ENCODE measurements at places on chromosomes 6 and 20. TPM values are rescaled to one million over a fixed set of nuclear protein-coding genes. Genes with fewer than 3 reads are reported as not detected.

DNA sequence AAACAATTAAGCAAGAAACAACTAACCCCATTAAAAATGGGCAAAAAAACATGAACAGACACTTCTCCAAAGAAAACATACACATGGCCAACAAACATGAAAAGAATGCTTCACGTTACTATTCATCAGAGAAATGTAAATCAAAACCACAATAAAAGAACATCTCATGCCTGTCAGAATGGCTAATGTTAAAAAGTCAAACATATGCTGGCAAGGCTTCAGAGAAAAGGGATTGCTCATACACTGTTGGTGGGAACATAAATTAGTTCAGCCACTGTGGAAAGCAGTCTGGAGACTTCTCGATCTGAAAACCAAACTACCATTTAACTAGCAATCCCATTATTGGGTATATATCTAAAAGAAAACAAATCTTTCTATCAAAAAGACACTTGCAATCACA is 217.5 kb downstream of the TINAG start:
- H3K4me1 ChIP-seq: no peaks in the 10 kb centered on the region
- H3K4me3 ChIP-seq: no peak overlapping the region
- no peak for DNase-seq

GRCh38 chr6:7821426-7821825 is 89.2 kb downstream of the TXNDC5 start:
- H3K36me3 ChIP-seq: no peaks in the 10 kb centered on the region
- H3K4me3 ChIP-seq: no peak overlapping the region
- no peak for DNase-seq
- no peaks in the 10 kb centered on the region for H3K27me3 ChIP-seq

DNA sequence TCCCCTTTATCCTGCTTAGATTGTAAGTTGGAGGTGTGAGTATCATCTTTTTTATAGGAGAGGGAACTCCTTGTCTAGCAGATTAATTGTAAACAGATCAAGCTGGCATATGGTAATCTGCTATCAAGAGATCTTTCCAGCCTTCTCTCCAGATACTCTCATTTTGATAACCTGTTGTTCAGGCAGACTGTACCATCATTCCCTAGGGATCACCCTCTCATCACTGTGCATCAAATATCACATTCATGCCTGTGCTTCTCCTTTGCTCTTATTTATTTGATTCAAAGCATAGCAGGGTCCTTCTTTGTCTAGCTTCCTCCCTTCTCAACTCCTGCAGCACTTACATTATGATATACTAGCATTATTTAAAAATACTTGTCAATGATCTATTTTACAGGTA is 73.8 kb downstream of the LRRC1 start:
- no peaks in the 10 kb centered on the region for H3K4me1 ChIP-seq
- H3K27ac ChIP-seq: no peak overlapping the region
- DNase-seq: no peak
- no peak overlapping the region for H3K4me3 ChIP-seq
- H3K36me3 ChIP-seq: no peaks in the 10 kb centered on the region

GRCh38 chr6:135362124-135362523 is 135.4 kb downstream of the AHI1 start:
- H3K4me3 ChIP-seq: no peak overlapping the region
- no peaks in the 10 kb centered on the region for H3K4me1 ChIP-seq
- no peak overlapping the region for H3K27ac ChIP-seq
- no peak for DNase-seq

GRCh38 chr20:33578510-33578909 is 83.6 kb upstream of the C20orf144 start:
- no peak overlapping the region for H3K27ac ChIP-seq
- no peak overlapping the region for H3K4me3 ChIP-seq
- peaks cover 3% of the 10 kb centered on the region for H3K4me1 ChIP-seq

- no peaks in the 10 kb centered on the region for H3K4me1 ChIP-seq
- no peaks in the 10 kb centered on the region for H3K36me3 ChIP-seq
- DNase-seq: no peak
- no peak overlapping the region for H3K27ac ChIP-seq
- H3K27me3 ChIP-seq: no peaks in the 10 kb centered on the region
Observed at GRCh38 chr6:151948002-151948743, 140.7 kb downstream of the ESR1 start.

DNA sequence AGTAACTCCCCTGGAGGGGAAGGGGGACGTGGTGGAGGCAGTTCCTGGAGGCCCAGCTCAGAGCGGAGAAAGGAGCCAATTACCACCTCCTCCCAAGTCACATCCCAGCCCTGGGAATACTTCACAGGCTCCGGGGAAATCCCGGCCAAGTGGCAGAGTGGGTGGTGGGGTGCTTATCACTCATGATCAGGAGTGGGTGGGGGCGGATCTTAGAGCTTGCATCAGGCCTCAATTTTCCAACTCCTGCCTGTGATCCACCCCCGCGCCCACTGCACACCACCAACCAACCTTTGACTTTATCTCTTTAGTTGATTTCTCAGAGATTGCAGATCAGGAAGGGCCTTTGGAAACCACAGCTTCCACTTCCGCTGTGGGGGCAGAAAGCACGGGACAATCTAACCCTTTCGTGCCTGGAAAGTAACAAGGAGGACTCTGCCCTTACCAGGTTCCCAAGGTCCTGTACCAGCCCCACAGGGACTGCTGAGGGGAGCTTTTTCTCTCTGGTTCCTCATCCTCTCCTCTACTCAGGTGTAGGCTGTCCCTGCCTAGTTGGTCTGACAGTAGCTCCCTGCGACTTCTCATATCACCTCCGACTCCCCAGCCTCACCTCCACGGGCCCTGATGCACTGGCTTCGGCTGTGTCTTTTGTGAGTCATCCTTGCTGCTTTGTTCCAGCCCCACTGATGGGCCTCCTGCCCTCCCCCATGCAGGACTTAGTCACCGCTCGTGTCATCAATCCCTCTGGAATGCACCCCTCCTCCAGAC is 24.9 kb upstream of the IER3 start:
- H3K4me1 ChIP-seq: peaks cover 16% of the 10 kb centered on the region
- H3K27ac ChIP-seq: peak overlapping the region; percentile 80
- no peak for DNase-seq
- no peaks in the 10 kb centered on the region for H3K36me3 ChIP-seq
- no peaks in the 10 kb centered on the region for H3K27me3 ChIP-seq

DNA sequence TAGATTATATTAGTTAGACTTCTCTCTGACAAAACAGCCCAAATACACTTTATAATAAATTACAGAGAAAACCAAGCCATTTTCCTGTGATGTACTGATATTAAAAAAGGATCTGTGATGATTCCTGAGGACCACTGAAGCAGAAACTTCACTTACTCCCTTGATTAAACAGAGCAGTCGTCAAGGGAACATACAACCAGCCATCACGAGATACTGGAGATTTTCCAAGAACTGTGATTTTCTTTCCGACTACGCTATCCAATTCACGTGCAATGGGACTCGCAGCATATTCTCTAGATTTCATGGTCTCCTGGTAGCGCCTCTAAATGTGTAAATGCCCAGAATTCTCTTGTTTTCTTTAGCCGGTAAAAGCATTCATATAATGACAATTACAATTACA is 377.4 kb downstream of the PHF3 start:
- no peaks in the 10 kb centered on the region for H3K36me3 ChIP-seq
- H3K27me3 ChIP-seq: no peaks in the 10 kb centered on the region
- no peak overlapping the region for H3K27ac ChIP-seq
- DNase-seq: peak; percentile 61
- H3K4me3 ChIP-seq: no peak overlapping the region
- no peaks in the 10 kb centered on the region for H3K4me1 ChIP-seq

DNA sequence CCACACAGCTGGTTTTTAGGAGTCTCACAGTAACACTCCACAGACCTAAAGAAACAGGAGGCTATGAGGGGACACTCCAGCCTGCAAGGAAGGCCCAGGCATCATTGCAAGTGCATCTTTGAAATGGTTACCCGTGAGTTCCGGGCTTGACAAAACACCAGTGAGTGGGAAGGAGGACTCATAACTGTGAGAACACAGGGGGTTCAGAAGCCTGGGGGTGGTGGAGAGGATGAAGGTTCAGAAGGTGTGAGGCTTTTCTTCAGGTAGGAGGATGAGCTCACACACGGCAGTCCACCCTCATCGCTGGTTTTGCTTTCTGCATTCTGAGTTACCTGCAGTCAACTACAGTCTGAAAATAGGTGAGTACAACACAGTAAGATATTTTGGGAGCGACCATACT is 39.9 kb downstream of the MAP7 start:
- DNase-seq: no peak
- H3K4me1 ChIP-seq: no peaks in the 10 kb centered on the region
- no peaks in the 10 kb centered on the region for H3K36me3 ChIP-seq
- H3K4me3 ChIP-seq: no peak overlapping the region
- no peak overlapping the region for H3K27ac ChIP-seq
- H3K27me3 ChIP-seq: no peaks in the 10 kb centered on the region

DNA sequence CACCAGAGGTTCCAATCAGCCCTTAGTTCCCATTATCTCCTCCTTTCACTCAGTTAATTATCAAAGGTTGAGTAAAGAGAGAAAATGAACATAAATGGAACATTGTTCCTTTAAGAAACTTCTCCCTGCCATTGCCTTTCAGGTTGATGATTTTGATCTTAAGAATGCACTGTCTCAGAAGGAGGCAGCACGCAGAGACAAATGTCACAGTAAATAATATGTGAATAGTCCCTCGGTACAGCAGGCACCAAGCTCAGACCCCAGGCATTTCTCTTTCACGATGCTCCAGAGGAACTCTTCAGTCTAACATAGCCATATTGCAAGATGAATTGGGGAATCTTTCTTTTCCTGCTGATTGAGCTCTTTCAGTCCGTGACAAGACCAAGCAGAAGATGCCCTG is 435.3 kb upstream of the SPTLC3 start:
- no peak overlapping the region for H3K4me3 ChIP-seq
- no peak overlapping the region for H3K27ac ChIP-seq
- DNase-seq: no peak
- H3K4me1 ChIP-seq: no peaks in the 10 kb centered on the region
- H3K27me3 ChIP-seq: no peaks in the 10 kb centered on the region

DNA sequence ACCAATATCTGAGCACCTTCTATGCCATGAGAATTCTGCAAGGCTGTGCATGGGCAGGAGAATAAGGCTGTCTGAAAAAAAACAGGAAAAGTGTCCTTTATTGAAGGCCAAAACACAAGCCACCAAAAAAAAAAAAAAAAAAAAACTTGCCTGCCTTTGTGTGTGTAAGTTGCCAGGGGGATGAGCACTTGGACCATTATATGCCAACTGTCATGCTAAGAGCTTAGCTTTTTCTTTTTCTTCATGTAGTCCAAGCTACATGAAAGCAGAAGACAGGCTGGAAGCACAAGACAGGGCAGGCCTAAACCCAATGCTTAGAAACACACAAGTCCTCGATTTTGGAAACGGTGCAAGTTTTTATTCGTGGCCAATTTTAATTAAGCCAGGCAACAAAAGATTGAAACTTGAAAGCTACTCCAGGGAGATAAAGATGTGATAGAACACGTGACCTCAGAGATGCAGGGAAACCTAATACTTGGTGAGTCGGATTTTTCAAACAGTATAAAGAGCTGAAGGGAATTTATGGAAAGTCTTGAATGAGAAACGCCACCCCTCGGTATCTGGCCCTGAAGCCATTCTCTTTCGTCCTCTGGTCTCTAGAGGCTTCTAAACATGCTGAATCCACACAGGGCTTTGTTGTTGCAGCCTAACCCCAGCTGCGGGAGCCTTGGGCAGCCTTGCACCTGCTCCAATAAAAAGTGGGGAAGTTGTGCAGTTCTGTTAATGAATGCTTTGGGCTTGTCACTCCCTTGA is 8.6 kb downstream of the BMP7 start:
- no peak for DNase-seq
- H3K4me1 ChIP-seq: no peaks in the 10 kb centered on the region

DNA sequence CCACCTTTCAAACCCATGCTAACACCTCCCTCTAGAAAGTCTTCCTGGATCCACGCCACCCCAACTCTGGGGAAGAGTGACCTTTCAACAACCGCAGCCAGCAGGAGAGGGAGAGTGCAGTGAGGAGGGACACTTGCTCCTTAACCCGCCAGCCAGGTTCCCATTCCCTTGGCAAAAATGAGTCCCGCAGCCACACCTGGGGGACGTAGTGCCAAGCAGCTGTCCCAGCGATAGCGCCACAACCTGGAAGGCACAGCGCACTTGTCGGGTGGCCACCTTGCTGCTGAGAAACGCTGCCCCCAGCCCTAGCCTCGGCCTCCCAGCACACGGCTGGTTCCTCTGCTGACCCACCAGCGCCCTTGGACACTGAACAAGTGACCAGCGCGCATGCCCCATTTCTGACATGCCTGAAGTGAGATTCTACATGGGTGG is 119.3 kb downstream of the JPH2 start:
- H3K4me3 ChIP-seq: no peak overlapping the region
- H3K36me3 ChIP-seq: no peaks in the 10 kb centered on the region
- no peak overlapping the region for H3K27ac ChIP-seq
- DNase-seq: no peak

DNA sequence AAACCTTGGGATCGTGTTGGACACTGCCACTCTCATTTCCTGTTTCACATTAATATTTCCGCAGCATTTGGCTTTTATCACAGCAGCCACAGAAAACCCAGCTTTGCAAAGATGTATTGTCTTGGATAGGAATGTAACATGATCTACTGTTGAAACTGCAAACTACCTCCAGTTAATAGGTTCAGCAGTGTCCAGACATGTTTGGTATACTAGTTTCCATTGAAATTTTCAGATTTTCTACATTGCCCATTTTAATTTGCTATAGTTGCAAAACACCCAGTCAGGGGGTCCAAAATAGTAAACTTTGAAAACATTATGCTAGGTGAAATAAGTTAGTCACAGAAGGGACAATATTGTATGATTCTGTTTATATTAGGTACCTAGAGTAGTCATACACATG is 3.3 kb downstream of the ANKRD6 start:
- no peak for DNase-seq
- no peaks in the 10 kb centered on the region for H3K36me3 ChIP-seq
- H3K27ac ChIP-seq: no peak overlapping the region
- no peaks in the 10 kb centered on the region for H3K27me3 ChIP-seq
- H3K4me3 ChIP-seq: no peak overlapping the region

- H3K36me3 ChIP-seq: no peaks in the 10 kb centered on the region
- no peak overlapping the region for H3K4me3 ChIP-seq
- no peak overlapping the region for H3K27ac ChIP-seq
- H3K27me3 ChIP-seq: no peaks in the 10 kb centered on the region
Observed at GRCh38 chr6:10850728-10851127, 12.4 kb upstream of the MAK start.

- H3K4me1 ChIP-seq: no peaks in the 10 kb centered on the region
- no peak overlapping the region for H3K4me3 ChIP-seq
- no peaks in the 10 kb centered on the region for H3K27me3 ChIP-seq
Observed at GRCh38 chr6:113110211-113110610, 746.9 kb upstream of the MARCKS start.

- no peak within 1 kb of the TSS for H3K4me3 ChIP-seq
- no peaks in the 10 kb centered on the region for H3K36me3 ChIP-seq
- peaks cover under 1% of the 10 kb centered on the region for H3K4me1 ChIP-seq
- no peaks in the 10 kb centered on the region for H3K27me3 ChIP-seq
- peak within 1 kb of the TSS; percentile 88 for H3K27ac ChIP-seq
Observed at GRCh38 chr6:158649289-158650143, at the start of gene SYTL3. TSS of gene SYTL3 (plus strand) at chr6:158650054. CDS start at chr6:158663269, 13,215 bp downstream.

GRCh38 chr20:30892541-30893345 is 364.7 kb upstream of the DEFB115 start:
- peaks cover 65% of the 10 kb centered on the region for H3K27me3 ChIP-seq
- H3K36me3 ChIP-seq: no peaks in the 10 kb centered on the region
- H3K27ac ChIP-seq: no peak overlapping the region

GRCh38 chr6:105994118-105994590 is 92.0 kb upstream of the PRDM1 start:
- DNase-seq: peak; percentile 24
- no peaks in the 10 kb centered on the region for H3K4me1 ChIP-seq
- no peaks in the 10 kb centered on the region for H3K36me3 ChIP-seq

The ULBP1 gene
- total RNA-seq: 1.1 TPM

The SMPD2 gene
- 12.8 TPM for total RNA-seq

The RHAG gene
- total RNA-seq: not detected

The MRAP2 gene
- 0.76 TPM for total RNA-seq

The SLC35F1 gene
- total RNA-seq: 0.20 TPM

The TAF11 gene
- total RNA-seq: 22.6 TPM

The ATP6V1G2 gene
- total RNA-seq: 1.6 TPM

The GLP1R gene
- total RNA-seq: 0.26 TPM
